ENCODE measurements at places on chromosomes 2 and 18.
A peak's percentile ranks its signal among the peaks of the same experiment; 100 is the strongest.

DNA sequence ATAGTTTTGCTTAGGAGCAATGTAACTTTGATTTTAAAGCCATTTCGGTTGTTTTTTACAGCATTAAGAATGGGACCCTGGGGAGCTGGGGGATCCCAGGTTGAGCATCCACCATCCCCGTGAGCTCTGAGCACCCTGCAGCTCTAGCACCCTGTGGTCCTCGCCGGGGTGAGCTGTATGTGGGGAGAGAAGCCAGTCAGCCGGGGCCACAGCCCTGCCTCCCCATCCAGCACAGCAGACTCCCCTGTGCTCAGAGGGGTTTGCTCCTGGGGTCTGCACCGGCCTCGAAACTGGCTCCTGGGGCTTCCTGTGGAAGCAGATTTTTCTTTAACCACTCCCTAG is 1.3 kb downstream of the COL6A3 start:
- DNase-seq, result no peak

GRCh38 chr2:147909178-147909577 is 64.3 kb downstream of the ACVR2A start:
- DNase-seq, result no peak

DNA sequence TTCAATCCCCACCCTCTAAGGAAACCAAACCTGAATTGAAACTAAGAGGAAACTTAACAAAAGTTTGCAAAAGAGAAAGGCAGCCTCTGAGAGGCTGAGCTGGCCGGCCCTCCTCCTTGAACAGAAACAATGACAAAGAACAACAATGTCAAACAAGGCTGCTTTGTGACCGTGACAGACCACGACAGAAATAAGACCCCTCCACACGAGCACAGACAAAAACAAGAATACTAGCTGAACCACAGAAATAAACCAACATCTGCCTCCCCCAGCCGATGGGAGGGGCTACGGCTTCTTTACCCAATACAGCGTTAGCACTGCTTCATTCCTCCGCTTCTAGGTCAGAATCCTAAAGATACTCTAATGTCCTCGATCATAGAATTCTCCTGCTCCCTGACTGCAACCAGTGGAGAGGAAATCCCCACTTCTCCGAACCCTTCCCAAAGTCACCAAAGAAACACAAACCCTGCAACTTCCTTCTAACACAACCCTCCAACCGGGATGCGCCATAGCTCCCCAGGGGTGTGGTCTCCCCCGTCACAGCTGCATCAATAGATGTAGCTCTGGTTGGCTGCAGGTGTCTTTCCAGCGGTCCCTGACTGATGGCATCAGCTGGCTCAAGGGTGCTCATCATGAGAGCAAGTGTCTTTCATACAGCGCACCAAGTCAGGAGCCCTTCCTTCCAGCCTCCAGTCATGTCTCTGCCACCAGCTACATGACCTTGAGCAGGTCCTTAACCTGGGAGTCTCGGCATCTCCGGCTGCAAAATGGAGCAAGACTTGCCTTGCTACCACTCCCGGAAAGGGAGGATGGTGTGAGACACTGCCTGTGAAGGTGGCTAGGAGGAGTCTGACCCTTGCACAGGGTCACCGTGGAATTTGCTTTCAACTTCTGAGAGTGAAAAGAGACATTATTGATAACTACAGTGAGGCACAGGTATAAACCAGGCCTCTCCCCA is 198.6 kb downstream of the HAUS1 start:
- DNase-seq, result no peak

DNA sequence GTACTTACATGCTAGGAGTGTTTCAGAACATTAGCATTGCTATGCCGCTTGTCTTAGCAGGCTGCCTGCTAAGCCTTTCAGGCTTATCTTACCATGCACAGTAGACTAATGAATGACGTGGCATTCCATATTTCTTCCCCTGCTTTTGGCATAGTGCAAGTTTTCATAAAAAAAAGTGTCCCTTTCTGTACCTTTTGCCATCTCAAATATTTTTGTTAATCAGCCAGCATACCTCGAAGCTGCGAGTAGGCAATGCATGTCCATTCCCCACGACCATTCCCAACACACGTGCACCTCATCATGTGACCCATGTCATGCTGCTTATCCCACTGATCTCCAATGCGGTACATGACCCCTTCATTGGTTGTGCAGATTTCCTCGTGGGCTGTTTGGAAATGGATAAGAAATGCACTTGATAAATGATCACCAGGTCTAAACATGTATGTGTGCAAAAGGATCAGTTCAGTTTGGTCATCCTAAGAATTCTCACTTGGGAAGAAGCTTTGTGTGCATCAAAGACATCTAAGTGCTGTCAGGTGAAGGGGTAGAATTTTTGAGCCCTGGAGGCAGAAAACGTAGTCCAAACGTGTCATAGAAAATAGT is 13.9 kb downstream of the FN1 start:
- no peak for DNase-seq

- DNase-seq, result no peak
These were observed 200.4 kb downstream of the MEMO1 start for GRCh38 chr2:31810200-31810917.

DNA sequence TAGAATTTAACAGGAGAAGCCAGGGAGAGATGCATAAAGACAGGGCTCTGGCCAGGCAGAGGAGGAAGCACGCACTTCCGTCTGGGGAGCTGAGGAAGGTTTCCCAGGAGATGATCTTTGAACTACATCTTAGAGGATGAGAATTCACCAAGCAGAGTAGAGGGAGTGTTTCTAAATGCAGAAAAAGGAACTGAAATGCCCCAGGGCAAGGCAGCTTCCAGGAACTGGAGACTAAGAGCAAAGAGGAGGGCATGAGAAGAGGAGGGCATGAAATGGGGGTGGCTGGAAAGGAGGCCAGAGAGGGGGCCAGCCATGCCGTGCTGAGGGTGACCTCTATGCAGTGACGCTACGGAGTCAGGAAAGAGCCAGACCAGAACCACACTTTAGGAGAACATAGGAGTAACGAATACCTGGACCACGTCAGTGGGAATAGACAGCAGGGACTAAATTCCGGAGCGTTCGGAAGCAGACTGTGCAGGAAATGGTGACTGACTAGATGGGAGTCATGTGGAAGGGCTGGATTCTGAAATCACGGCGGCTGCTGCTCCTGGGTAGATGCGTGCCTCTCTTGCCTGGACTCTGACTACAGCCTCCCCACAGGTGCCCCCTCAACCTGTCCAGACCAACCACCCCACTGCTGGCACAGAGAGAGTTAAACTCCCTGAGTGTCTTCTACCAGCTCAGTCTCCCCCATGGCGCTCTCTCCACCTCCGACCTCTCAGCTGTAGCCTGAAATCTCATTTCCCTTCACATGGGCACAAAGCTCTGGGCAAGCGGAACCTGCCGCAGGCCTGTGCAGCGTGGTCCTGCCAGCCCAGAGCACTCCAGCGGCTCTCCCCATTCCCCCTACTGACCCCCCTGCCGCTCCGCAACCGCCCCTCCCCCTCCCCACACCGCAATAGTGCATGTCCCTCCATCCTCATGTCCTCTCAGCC is 87.0 kb upstream of the RTN4 start:
- DNase-seq, result no peak

GRCh38 chr2:13616059-13616458 is 899.3 kb downstream of the TRIB2 start:
- no peak for DNase-seq

DNA sequence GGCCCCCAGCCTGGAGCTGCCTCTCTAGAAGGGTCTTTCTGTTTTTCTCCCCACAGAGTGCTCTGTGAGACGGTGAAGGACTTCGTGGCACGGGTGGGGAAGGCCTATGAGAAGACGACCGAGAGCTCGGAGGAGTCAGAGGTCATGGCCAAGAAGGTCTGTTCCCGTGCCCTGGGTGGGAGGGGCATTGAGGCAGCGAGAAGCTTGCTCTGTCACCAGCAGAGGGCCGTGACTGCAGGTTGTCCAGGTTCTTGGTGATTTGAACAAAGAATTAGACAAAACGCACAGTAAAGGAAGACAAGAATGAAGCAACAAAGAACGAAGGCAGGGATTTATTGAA is 93.9 kb downstream of the DGKD start:
- no peak for DNase-seq

- DNase-seq, result peak; percentile 38
These were observed 284.5 kb downstream of the ZNF521 start for GRCh38 chr18:25067275-25068025.

DNA sequence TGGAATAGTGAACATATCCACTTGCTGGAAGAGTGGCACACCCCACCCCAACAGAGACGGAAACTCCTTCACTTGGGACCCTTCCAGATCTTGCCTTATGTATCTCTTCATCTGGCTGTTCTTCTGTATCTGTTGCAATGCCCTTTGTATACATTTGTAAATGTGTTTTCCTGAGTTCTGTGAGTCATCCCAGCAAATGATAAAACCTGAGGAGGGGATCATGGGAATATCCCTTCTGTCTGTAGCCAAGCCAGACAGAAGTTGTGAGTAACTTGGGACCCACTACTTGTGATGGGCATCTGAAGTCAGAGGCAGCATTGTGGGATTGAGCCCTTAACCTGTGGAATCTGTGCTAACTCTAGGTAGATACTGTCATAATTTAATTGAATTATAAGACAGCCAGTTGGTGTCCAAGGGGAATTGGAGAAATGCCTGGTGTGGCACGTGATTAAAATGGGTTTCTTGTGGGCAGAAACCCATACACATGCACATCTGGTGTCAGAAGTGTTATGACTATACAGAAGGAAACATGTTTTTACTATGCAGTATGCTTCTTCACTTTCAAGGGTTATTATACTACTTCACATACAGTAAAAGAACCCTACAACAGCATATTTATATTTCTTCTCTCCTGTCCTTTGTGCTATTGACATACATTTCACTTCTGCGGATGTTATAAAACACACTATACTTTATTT is 32.3 kb upstream of the TMEM247 start:
- peak; percentile 17 for DNase-seq

- DNase-seq, result no peak
These were observed 49.8 kb upstream of the THOC1 start for GRCh38 chr18:317618-318017.

DNA sequence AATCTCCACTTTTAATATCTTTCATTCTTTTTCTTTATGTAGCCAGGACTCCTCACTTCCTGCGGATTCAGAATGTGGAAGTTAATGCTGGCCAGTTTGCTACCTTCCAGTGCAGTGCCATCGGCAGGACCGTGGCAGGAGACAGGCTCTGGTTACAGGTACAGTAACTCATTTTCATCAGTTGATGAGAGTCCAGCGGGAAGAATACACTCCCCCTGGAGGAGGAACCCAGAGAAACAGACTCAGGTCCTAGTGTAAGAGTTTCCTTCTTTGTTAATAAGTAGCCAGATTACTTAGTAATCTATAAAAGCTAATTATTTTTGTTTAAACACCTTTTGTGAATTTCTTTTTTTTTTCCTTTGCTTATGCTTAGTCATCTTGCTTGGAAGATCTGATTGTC is 359.4 kb downstream of the PTPRM start:
- no peak for DNase-seq

GRCh38 chr2:46340740-46341420 is 43.7 kb downstream of the EPAS1 start:
- no peak for DNase-seq

GRCh38 chr2:7557376-7557775 is 640.2 kb downstream of the RNF144A start:
- DNase-seq, result no peak

DNA sequence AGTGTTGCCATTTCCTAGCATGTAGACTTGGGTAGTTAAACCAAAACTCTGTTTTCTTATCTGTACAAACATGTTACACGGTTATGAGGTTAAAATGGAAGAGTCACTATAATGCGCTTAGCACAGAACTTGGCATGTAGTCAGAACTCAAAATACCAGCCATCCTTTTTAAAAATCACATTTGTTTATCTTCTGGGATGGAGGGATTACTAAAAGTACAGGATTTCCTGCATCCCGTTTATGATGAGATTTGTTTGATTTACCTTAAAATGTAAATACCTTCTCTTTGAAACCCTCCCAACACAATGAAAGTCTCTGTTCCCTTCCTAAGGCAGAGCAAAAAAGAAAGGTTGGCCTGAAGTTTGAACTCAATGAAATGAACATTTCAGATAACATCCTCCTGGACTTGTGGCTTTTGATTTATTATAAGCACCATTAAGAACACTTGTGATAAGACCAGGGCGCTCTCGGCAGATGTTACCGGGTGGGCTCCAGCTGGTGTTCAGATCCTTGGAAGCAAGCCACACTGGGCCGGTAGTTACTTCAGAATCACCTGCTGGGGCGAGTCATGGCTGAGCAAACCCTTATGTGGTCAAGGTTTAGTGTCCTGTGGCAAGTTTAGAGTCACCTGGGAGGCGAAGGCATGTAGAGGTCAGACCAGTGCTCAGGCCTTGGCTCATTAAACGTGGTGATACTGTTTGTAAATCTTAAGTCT is 105.7 kb downstream of the MGAT5 start:
- no peak for DNase-seq

DNA sequence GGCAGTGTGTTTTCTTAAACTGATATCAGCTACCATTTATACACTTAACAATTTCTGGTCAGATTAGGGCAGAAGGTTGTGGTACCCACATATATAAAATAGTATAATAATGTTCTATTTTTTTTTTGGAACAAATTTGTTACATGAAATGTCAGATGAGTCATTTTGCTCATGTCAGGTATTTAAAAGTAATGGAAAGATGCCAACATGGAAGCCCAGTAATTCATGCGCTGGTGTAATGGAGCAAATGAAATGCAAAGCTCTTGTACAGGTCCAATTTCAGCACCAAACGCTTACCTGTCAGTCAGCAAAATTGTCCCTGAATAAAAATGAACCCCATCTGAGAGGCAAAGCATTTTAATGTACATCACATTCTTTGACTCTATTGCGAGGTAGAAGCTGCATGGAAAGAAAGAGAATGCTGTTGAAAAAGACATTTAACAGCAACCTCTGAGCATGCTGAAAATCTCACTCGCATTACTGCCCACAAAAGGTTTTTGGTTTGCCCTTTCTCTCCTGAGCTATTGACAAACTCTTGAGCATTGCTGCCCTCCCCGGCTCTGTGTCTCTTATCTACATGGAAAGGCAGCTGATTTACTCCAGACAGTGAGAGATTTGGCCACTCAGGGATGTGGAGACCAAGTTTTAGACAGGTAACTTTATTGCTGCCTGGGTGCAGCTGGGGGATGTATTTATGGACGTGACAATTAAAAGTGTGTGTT is 217.5 kb downstream of the CAMKMT start:
- DNase-seq, result no peak

DNA sequence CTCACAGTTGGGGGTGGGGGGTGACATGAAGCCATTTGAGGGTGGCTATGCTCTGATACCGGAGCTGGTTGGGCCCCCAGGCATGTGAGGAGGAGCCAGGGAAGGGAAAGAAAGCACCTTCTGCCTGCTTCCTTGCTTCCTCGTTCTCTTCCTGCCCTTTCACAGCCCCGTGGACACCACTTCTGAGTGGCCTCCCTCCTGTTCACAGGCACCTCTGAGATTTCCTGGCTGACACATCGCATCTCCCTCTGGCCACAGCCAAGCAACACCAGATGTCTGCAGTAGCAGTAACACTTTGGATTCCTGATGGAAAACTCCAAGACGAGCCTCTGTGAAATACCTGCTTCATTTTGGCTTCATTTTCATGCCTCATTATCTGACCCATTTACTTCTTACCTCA is 64.7 kb upstream of the ST3GAL5 start:
- no peak for DNase-seq

All from fibroblast of gingiva (primary cell).